ENCODE measurements at places on chromosomes 1 and 21.

GRCh38 chr1:9198538-9199361 is 35.8 kb upstream of the H6PD start:
- no peak for DNase-seq

DNA sequence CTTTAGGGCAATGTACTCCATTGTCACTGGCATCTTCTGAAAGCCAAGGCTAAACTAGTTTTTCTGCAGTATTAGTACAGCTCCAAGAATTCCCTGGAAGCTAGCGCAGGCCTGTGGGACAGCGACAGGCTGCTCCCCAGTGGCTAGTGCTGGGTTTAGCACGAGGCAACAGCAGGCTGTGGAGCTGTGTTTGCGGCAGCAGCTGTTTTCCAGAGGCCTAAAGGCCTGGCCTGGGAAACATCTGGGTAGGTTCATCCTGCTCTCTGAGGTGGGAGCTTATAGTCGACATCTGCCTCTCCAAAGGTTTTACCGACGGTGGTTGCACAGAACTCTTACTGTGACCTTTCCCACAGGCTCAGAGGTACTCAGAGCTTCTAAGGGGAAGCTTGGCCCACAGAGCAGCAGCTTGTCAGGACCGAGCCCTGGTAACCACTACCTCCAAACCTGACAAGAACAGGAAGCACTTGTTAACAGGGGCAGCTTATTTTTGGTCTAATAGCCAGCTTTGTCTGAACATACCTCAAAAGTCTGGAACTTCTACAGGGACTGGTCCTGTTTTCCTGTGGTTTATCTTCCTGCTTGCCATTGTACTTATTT is 17.2 kb downstream of the CC2D1B start:
- no peak for DNase-seq

DNA sequence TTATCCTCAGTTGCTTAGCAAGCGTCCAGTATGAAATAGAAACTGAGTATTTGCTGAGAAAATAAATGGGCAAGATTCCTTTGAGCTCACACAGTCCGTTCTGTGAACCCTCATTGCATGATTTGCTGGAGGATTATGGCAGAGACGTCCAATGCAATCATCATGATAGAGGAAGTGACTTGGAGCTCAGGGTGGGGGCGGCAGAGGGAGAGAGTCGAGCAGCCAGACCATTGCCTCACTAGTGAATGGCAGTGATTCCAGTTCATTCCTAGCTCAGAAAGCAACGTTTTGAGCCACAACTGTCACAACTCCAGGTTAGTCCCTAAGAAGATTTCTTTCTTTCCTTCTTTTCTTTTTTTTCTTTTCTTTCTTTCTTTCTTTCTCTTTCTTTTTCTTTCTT is 27.5 kb upstream of the COL9A2 start:
- peak; percentile 13 for DNase-seq

GRCh38 chr1:2258122-2258681 is 30.1 kb downstream of the SKI start:
- DNase-seq: no peak

GRCh38 chr1:187985145-187985896 is 1156.6 kb downstream of the PLA2G4A start:
- no peak for DNase-seq

GRCh38 chr1:209542585-209542984 is 40.9 kb upstream of the CAMK1G start:
- no peak for DNase-seq

GRCh38 chr1:180620581-180620980 is 11.2 kb upstream of the XPR1 start:
- no peak for DNase-seq

DNA sequence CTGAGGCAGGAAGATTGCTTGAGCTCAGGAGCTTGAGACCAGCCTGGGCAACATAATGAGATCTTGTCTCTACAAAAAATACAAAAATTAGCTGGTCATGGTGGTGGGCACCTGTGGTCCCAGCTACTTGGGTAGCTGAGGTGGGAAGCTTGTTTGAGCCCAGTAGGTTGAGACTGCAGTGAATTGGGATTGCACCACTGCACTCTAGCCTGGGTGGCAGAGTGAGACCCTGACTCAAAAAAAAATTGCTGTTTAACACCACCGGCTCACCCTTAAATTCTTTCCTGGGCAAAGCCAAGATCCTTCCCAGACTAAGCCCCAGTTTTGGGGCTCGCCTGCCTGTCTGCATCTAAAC is 6.6 kb upstream of the NSUN4 start:
- no peak for DNase-seq

DNA sequence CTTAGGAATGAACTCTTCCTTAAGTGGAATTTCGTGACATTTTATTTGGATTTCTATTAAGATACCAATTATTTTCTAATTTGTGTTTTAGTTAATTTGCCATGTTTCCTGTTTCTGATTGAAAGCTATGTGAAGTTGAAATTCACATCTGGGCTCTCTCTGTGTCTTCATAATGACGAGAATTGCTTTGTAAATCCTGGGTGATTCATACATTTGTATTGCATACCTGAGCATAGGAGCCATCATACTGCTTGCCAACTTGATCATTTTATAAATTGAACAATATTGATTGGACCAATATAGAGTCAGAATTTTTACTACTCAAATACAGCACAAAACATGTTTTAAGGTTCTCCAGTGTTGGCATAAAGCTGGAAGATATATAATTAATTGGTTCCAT is 817.9 kb downstream of the BRINP3 start:
- DNase-seq: no peak

DNA sequence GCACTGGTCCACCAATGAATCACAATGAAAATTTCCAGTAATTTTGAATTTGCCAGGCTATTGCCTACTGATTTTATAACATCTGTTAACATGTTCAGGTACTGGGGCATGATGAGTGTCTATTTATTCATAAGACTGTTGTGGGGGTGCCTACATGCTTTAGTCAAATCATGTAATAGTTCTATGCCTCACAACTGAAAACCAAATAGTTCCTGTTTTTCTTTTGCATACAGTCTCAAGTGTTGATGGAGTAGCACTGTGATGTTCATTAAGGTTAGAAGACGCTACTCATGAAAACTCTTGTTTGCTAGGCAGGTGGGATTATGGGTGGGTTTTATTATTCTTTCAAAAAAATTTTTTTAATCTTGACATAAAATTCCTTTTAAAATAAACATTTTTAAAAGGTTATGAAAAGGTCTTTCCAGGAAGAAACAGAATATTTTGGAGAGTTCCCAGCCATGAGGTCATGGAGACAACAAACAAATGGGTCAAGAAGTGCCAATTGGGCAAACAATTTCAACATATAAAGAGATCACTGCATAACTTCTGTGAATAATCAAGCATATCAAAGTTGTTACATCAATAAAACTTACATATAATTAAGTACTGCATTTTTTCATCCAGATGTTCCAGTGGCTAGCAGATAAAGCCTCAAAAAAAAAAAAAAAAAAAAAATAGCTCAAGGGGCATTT is 40.2 kb upstream of the NHLH2 start:
- DNase-seq: no peak

- no peak for DNase-seq
These were observed 56.6 kb downstream of the EDEM3 start for GRCh38 chr1:184698016-184698415.

DNA sequence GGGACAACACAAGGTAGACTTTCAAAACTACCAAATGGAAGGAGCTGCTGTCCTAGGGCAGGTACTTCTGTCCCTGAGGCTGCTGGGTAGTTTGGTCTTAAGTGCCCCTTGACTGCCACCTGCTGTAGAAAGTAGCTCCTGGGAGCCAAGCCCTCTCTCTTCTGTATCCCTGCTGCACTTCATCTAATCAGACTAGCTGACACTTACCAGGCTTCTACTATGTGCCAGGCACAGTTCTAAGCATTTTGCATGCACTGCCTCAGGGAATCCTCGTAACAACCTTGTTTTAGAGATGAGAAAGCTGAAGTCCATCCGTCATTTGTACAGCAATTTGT is 15.9 kb upstream of the SRSF4 start:
- no peak for DNase-seq

DNA sequence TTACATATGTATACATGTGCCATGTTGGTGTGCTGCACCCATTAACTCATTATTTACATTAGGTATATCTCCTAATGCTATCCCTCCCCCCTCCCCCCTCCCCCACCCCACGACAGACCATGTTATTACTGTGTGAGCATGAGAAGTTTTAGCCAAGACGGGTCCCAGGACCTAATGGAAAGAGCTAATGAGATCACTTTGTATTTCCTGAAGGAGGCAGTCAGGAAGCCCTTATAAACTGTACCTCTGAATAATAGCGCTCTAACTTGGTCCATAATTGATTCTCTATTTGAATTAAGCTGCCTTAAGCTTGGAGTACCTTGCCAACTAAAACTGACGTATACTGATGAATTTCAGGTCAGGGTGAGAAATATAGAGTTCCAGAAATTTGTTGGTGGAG is 4.1 kb upstream of the NEGR1 start:
- no peak for DNase-seq

- DNase-seq: peak; percentile 24
These were observed 41.6 kb downstream of the NSL1 start for GRCh38 chr1:212749821-212750535.

DNA sequence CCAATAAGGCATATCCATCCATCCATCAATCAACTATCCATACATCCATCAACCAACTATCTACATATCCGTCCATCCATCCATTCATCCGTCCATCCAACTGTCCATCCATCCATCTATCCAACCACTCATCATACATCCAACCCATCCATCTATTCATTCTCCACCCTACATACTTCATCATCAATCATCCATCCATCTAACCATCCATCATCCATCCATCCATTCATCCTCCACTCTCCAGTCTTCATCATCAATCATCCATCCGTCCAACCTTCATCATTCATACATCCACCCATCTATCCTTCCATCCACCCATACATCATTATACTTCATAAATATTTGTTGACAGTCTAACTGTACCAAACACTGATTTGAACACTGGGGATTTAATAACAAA is 231.3 kb upstream of the DAB1 start:
- DNase-seq: no peak

DNA sequence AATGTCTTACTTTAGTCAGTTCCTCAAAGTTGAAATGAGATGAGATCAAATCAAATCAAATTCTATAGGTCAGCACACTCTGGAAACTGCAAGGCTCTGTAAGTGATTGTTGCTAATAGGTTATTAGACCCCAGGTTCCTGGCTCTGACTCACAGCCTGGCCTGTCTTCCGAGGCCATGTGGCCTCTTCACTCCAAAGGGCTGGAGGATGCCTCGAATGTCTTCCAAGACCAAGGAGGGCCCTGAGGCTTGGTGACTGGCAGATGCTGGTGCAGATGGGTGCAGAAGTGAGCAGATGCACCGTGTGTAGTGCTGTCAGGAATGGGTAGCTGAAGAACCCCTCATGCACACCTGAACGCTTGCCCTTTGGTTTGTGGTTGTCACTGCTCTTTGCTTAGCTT is 113.4 kb downstream of the MAB21L3 start:
- DNase-seq: no peak

- DNase-seq: no peak
These were observed 132.8 kb downstream of the CASZ1 start for GRCh38 chr1:10663678-10664035.

- no peak for DNase-seq
These were observed 20.0 kb downstream of the LRRC3 start for GRCh38 chr21:44475266-44475845.

DNA sequence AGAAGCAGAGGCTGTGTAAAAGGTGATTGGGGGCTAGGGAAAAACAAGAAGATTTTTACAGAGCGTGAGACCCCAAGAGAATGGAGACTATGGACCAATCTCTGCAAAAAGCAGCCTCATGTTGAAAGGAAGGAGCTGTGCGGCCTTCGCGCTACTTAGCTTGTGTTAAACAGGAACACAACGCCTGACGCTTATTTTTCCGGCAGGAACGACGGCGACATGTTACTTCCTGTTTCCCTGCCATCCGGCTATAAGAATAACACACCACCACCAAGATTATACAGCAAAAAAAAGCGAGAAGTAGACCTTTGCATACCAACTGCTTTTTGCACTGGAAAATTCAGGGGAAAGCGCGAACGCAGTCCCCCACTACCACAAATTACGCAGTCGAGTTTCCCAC is 272.7 kb downstream of the FAM72C start:
- no peak for DNase-seq

- DNase-seq: no peak
These were observed 14.3 kb upstream of the ALG14 start for GRCh38 chr1:95086949-95087533.

GRCh38 chr1:10495475-10495817 is 20.7 kb downstream of the PEX14 start:
- DNase-seq: no peak

GRCh38 chr1:178542554-178543289 is 29.8 kb downstream of the TEX35 start:
- peak; percentile 90 for DNase-seq

DNA sequence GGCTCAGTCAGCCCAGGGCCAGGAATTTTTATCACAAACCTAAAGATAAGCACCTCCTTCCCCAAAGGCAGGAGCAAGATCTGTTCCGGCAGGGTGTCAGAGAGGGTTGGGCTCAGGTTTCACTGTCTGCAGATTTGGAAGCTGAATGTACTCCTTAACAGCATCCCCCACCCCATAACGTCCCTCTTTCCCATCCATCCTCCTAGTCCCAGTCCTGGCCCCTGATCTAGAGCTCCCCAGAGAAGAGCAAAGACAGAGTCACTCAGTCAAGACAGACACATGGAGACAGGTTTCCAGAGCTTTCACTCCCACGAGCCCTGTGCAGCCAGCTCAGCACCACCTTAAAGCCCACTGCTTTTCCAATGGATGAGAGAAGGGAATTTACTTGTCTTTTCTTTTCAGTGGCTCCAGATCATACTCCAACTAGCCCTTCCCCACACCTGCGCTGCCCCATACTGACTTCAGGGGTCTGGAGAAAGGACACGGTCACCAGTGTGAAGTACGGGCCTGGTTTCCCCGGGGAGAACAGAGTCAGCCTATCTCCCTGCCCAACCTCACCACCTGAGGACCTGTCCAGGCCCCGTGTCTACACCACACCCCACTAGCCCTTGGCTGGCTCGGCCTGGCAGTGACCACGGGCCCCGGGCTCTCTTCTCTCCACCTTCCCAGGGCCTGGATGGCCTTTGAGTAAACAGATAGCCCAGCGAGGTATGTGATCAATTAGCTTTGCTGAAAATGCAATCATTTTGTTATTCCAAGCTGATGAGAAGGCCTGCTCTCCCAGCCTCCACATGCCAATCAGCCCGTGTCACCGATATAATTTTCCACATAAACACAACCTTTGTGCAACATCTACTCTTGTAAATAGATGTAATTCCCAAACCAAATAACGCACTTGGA is 249.1 kb downstream of the FOXD2 start:
- DNase-seq: no peak

DNA sequence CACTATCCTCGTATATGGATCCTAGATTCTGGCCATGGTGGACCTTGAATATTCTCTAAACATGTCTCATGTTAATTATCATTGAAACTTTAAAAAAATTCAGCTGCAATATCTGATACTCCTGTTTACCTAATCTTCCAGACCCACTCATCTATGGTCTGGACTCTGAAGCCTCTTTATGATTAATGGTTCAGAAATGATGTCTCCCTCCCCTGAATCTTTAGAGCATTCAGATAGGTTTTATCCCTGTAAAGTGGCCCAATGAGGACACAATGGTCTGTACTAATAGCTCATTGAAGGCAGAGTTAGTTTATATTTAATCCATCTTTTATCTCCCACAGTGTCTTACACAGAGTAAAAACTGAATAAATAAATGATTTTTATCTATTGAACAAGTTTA is 53.0 kb upstream of the DUSP10 start:
- no peak for DNase-seq

Measured in naive thymus-derived CD8-positive, alpha-beta T cell (primary cell).